ENCODE measurements at places on chromosomes 11 and 22.

GRCh38 chr11:61571869-61572268, 9.0 kb downstream of the SYT7 start:
- DNase-seq = no peak

DNA sequence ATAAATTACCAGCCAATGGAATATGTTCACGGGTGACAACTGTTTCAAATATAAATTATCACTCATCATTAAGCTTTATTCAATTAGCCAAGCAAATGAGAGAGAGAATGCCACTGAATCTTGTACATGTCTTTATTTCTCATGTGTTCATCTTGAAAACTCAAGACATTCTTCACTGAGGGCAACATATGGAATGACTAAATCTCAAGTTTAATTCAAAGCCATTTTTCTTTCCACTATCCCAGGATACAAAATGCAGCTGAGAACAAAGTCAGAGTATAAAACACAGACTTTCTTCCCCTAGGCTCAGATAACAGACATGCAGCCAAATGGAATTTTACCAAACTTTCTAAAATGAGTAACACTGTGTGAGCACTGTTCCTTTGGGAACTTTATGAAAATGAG, 12.1 kb upstream of the BBOX1 start:
- no peak for DNase-seq

DNA sequence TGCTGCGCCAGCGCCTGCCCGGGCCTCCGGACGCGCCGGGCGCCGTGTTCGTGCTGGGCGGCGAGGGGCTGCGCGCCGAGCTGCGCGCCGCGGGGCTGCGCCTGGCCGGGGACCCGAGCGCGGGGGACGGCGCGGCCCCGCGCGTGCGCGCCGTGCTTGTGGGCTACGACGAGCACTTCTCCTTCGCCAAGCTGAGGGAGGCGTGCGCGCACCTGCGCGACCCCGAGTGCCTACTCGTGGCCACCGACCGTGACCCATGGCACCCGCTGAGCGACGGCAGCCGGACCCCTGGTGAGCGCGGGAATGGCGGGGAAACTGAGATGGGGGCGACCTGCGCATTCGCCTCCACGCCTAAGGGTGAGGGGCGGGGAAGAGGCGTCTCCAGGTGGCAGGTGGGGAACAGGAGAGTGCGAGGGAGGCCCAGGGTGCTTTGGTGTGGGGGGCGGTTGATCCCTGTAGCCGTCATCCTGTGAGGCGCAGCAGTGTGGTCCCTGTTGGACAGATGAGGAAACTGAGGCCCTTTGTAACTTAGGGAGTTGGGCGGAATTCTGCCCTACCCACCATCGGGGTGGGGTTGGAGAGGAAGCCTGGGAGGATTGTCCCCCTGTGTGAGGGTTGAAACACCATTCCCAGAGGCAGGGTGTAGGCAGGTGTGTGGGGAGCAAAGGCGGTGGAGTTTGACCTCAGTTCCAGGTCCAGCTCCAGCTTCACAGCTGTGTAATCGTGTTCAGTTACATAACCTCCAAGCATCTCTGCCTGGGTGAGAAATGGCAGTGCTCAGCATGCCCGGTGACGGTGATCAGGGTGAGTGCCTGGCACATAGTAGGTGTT, 758 bp downstream of the PDXP start:
- DNase-seq = peak; percentile 20

DNA sequence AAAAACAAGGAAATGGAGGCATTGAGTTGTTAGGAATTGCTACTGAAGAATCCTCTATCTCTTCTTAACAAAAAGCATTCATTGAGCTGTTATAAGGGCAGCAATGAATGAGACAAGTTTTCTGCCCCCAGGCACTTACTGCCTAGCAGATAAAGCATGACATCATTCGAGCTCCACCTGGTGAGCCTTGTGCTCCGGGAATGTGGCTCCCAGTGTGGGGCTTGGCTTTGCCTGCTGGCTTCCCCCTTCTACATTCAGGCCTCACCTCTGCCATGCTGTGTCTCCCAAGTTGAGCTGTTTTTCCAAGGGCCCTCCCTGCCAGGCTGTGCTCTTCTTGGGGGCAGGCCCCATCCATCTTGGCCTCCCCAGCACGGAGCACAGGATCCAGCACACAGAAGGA, 56.9 kb upstream of the EIF3D start:
- no peak for DNase-seq

DNA sequence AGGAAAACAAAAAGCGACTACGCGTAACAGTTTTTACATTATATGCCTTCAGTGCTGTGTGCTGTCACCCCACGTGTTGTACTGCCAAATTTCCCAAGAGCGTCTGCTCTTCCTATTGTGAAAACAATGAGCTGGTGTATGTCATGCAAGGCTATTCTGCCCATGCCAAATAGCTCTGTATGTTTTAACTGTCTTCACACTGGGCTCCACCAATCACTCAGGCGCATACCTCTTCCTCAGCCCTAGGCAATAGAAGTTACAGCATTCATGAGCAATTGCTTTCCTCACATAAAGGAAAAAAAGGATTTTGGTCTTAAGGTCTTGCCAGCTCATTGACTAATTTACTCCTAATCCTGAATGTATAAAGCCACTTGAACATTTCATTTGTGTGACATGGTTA, 606.8 kb downstream of the NTM start:
- no peak for DNase-seq

DNA sequence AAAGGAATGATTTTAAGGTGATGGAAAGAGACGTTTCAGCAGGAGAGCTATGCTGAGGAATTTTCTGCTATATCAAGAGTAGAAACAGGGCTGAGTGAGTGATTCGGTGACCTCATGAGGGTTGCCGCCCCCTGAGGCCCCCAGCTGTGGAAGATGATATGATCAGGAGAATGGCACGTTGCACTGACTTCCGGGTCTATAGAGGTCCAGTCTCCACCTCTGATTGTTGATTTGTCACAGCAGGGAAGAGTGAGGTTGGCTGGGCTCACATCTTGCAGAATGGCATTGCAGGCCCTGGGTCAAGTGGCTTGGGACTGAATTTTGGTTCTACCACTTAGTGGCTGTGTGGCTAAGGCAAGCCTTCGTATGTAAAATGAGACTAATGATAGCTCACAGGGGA, 205.1 kb downstream of the SNX19 start:
- no peak for DNase-seq

DNA sequence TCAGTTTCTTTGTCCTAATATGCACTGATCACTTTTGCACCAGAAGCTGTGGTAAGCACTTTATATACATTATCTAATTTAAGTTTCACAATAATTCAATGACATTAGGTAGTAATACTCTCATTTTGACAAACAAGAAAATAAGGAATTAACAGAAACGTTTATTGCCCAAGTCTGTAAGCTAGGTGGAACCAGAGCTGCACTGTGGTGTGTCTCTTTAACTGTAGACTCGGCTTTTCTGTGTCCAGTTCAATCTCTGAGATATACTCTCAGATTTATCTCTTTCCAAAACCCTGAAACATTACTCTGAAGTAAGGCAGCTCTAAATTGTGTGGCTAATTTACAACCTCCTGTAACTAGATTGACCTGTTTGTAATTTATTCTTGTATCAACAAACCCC, 101.1 kb downstream of the MUC15 start:
- DNase-seq = no peak

GRCh38 chr22:50306753-50307749, at the start of gene PLXNB2:
PLXNB2 (minus strand) TSS chr22:50307646; CDS start chr22:50290584, 17,062 bp downstream.
- no peak for DNase-seq

DNA sequence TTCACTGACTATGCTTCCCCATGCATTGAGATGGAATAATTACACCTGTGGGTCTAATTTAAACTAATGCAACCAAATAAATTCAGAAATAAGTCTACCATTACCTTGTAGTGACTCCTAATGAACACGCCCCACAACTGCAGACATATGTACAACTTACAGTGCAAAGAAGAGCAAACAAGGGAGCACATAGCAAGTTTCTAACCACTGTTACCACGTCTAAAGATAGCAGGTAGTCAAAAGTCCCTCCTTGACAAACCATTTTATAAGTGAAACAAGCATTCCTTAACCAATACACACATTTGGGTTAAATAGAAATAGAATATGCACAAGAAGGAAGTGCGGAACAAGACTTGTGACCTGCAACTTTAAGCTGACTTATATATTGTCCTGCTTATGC, 20.6 kb downstream of the PHF21A start:
- DNase-seq = no peak

GRCh38 chr11:3109434-3109833, 52.2 kb upstream of the CARS1 start:
- DNase-seq = no peak

DNA sequence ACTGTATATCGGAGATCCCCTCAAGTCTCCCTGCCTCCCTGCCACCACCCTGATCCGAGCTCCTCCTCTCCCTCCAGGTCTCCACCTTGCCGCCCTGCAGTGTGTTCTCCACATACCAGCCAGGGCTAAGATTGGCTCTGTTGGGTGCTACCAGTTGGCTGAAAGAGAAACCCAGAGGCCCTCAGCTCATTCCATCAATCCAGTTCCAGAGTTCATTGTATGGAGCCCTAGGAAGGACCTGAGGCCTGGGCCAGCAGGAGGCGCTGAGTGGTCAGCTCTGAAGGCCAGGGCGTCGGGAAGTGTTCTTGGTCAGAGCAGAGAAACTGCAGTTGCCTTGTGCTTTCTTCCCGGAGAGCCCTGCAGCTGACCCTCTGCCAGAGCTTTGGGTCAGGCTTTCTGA, 2.2 kb upstream of the TOP3B start:
- no peak for DNase-seq

- DNase-seq = no peak
Observed at GRCh38 chr11:107956543-107956942, 28.3 kb downstream of the RAB39A start.

- DNase-seq = peak; percentile 66
Observed at GRCh38 chr11:75582895-75583717, 21.1 kb downstream of the SERPINH1 start.

DNA sequence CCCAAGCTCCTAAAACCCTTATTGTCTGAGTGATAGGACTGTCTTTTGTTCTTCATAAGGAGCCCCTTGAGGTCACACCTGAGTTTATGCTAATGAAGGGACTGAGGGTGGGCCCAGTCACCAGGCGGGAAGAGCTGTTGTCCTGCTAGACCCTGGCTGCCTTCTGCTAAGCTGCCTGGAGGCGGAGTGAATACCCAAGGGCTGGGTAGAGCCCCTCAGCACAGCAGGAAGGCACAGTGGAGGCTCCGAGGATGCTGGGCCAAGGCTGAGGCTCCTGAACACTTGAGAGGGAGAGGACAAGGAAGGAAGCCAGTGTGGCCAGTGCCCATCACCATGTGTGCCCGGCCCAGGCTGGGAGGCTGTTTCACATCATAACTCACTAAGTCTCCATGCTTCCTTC, 4.8 kb upstream of the PHF21B start:
- no peak for DNase-seq

DNA sequence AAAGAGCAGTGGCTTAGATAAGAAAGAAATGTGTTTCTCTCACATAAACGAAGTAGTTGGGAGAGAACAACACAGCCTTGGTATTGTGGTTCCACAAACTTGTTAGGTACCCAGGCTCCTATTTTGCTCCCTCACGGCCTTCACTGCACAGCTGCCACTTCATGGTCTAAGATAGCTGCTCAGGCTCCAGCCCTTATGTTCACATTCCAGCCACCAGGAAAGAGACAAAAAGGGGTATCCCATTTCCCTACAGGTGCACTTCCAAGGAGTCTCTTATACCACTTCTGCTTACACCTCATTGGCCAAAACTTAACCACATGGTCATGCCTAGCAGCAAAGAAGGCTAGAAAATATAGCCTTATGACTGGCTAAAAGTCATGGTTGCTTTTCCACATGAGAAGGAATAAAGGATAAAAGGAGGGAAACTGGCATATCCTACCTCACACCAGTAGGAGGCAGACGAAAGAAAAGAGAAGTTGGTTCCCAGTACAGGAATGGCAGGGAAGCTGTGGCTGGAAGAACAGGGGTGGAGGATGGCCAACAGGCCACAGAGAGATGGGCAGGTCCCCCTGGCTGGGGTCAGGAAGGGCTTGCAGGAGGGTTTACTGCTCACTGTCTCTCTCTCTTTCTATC, 5.4 kb upstream of the HDHD5 start:
- no peak for DNase-seq

GRCh38 chr11:11420899-11421285, 67.8 kb upstream of the CSNK2A3 start:
- DNase-seq = no peak

DNA sequence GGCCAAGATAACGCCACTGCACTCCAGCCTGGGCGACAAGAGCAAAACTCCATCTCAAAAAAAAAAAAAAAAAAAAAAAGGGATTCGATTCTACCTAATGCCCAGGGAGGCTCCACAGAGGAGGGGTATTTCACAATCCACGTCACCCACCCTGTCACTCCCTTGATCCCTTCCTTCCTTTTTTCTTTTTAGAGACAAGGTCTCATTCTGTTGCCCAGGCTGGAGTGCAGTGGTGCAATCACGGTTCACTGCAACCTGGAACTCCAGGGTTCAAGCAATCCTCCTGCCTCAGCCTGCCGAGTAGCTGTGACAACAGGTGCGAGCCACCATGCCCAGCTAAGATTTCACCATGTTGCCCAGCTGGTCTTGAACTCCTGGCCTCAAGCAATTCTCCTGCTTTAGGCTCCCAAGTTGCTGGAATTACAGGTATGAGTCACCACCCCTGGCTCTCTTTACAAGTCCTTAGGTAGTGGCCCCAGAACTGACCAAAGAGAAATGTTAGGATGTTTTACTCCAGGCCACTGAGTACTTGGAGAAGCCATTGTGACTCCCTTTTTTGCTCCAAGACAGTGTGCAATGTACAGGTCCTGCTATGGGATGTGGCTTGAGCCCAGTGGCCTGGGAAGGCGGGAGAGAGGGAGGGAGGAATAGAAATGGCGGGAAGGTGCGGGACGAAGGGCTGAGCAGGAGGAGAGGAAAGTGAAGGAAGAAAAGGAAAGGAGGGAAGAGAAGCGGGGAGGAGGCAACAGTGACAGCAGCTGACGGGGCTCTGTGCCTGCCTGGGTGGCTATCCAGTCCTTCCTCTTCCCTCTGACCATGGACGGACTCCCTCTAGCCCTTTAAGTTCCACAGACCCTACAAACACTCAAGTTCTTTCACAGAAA, 11.8 kb upstream of the FXYD2 start:
- DNase-seq = no peak

DNA sequence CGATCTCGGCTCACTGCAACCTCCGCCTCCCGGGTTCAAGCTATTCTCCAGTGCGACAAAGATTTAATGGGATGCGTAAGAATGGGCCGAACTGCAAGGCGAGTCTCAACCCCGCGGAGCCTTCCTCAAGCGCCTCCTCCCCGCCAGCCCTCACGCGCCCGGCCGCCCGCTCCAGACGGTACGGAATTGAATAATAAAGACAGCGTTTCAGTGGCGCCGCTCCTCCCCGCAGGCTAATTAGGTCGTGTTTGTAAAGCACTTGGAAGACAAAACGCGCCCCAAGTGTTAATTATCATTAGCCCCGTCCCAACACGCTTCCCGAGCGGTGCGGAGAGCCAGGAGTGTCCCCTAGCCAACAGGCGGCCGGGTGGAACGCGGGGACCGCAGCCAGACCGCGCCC, 192.0 kb downstream of the BUD13 start:
- DNase-seq = no peak

GRCh38 chr22:50705219-50705691, 32.6 kb downstream of the SHANK3 start:
- DNase-seq = no peak

DNA sequence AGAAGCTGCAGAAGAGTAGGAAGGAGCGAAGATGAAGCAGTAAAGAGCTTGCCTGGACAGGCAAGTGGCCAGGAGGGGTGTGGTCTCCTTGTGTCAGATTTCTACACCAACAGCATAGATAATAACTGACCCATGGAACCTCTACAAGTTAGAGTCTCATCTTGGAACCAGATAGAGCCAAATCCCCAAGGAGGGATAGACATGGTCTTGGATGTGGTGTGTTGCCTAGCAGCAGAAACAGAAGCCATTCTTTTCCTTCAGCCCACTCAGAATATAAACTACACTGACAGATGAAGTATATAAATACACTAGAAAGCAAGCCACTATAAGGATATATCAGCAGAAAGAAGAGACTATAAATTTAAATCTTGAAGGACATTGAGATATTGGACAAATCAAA, 4.3 kb upstream of the CARD16 start:
- DNase-seq = no peak
